ENCODE measurements at places on chromosomes 7 and 10.

- no peak for DNase-seq
Observed at GRCh38 chr7:8592167-8592566, 158.8 kb downstream of the NXPH1 start.

DNA sequence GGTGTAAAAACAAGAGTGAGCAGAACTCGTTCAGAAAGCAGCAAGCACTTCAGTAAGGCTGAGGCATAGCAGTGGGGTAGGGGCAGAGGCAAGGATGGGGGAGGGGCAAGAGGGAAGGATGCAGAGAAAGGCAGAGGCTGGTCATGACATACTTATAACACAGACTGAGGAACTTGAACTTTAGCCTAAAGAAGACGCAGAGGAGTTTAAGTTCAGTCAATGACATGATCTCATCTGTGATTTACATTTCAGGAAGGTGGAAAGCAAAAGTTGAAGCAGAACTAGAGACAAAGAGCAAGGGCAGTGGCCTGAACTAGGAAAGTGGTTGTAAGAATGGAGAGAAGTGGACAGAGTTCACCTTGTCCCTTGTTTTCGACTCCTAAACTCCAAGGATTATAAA, 15.8 kb downstream of the MACC1 start:
- DNase-seq = no peak

- DNase-seq = no peak
Observed at GRCh38 chr10:101011517-101012423, 12.2 kb downstream of the LZTS2 start.

- no peak for DNase-seq
Observed at GRCh38 chr7:1951159-1951536, 281.1 kb downstream of the ELFN1 start.

DNA sequence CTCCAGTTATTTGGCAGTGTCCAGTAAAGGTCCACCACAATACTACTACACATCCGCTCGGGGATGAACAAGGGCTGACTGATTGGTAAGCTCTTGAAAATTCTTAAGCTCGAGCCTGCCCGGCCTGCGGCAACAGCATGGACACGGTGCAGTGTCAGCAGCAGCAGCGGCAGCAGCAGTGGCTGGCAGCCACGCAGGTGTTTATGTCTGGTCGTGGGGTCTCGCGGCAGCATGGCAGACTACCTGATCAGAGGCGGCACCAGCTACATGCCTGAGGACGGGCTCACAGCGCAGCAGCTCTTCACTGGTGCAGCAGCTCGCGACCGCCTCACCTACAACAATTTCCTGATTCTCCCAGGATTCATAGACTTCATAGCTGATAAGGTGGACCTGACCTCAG, 19.6 kb upstream of the TRIM24 start:
- no peak for DNase-seq

DNA sequence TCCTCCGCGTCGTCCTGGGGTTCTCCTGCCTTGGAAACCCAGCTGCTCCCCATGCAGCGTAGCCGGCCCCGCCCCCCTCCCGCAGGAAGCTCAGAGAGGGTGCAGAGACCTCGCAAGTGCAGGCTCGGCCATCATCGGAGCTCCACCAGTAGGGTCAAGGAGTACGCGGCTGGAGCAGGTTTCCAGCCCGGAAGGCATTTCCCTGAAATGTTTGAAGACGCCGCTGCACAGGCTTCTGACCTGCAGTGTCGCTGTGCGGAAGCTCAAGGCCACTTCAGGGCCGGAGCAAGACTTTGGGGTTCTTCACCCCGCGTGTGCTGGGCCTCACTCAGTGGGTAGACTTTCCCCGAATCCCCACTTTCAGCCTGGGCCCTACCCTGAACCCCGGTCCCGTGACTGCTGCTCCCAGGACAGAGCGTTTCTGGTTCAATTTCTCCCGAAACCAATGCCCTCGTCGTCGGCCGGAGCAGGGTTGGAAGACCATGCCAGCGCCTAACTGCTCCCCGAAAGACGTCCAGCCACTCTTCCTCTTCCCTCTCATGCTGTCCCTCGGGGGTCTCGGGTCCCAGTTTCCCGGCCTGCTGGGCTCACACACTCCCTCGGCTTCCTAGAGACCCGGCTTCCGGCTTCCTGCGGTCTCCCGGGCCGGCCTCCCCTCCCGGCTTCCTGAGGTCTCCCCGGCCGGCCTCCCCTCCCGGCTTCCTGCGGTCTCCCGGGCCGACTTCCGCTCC, 52.1 kb downstream of the INSIG1 start:
- DNase-seq = no peak

DNA sequence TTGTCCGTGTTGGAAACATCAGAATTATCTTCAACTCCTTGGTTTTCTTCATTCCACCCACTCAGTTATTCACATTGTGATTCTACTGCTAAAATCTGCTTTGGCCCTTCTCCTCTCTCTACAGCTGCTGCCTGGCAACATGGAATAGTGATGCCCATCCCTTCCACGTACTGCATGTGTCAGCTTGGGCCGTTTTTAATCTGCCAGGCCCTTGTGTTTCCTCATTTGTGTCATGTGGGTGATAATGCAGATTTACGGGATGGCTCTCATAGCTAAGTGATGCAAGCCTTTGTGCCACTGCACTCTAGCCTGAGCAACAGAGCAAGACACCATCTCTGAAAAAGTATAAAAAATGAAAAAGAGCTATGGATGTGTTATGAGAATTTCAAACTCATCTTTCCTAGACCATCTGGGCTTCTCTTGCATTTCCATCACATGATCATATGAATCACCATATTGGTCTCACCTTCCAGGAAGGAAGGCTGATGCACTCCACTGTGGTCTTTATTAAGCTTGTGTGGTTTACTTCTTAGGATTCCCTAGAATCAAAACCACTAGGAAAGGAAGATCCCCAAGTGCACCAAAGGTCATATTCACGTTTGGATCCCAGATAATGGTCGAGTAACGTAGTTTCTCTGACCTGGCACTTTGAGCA, 20.6 kb upstream of the CELF2 start:
- DNase-seq = no peak

- DNase-seq = no peak
Observed at GRCh38 chr10:70765794-70766594, 19.2 kb downstream of the TBATA start.

GRCh38 chr7:26696161-26696560, 168.2 kb downstream of the SKAP2 start:
- DNase-seq = no peak

DNA sequence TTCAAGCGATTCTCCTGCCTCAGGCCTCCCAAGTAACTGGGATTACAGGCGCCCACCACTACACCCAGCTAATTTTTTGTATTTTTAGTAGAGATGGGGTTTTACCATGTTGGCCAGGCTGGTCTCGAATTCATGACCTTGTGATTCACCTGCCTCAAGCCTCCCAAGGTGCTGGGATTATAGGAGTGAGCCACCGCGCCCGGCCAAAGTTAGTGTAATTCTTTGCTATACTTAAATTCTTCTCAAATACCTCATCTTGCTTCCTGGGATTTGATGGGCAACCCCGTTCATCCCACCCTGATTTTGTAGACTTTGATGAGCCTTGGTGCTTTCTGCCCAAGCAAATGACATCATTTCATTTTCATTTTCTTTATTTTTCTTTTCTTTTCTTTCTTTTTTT, 54.5 kb downstream of the PAX2 start:
- DNase-seq = no peak

GRCh38 chr7:23410446-23411183, 59.7 kb downstream of the IGF2BP3 start:
- no peak for DNase-seq

GRCh38 chr10:78600740-78601139, 468.0 kb upstream of the ZMIZ1 start:
- no peak for DNase-seq

- no peak for DNase-seq
Observed at GRCh38 chr10:623014-623413, 66.5 kb downstream of the DIP2C start.

DNA sequence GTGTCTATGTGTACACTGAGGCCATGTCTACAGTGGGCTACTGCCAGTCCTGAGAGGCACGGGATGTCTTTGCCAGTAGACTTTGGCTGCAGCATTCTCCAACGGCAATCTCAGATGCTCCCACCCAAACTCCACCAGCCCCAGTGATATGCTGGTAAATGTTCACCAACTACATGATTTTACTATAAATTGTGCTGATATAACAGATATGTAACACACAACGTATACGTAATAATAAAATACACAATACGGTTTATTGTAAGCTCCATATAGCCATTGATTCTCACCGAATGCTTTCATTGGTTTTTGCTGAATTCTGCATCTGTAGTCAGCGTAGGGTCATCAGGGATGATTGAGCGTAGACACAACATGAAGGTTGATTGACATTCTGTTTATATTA, 47.3 kb upstream of the C7orf33 start:
- DNase-seq = no peak

DNA sequence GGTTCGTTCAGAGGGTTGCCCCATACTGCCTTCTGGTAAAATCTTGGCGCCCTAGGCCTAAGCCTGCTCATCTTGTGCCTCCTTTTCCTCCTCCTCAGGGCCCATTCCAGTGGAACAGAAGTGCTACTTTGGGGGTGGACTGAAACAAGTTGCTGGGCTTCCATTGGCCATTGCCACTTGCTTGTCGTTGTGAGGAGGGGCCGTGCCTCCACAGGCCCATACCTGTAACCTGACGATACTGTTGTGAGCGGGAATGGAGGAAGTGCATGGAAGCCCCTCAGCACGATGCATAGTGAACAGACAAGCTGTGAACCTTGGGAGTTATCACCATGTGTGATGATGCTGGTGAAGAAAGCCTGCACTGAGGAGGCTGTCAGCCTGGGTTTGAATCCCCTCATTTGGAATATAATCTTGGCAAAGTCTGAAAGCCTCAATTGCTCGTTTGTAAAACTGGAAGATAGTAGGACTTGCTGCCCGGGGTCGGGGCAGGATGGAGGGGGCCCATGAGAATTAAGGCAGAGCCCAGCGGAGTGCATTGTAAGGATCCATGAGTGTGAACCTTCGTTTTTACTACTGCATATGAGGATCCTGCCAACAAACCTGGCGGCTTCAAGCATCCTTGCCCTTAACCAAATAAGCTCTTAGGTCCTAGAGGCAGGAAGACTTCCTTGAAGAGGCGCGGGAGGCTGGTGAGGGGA, 671 bp upstream of the PAPSS2 start:
- no peak for DNase-seq
